Brain (organoid and tissue), 16 donors: ENCODE measurements at places on chromosomes 13 and 19. TPM values are rescaled to one million over a fixed set of nuclear protein-coding genes. Genes with fewer than 3 reads are reported as not detected.

FFAR3 gene
- polyA plus RNA-seq = not detected

VAV1 gene
- 0.66 TPM for polyA plus RNA-seq

LILRB4 gene
- 4.7 TPM for polyA plus RNA-seq

PRSS57 gene
- polyA plus RNA-seq = not detected

DPY19L3 gene
- 25.4 TPM for polyA plus RNA-seq

CCNA1 gene
- polyA plus RNA-seq = 22.9 TPM

FXYD7 gene
- 106 TPM for polyA plus RNA-seq

AMH gene
- polyA plus RNA-seq = 23.2 TPM

CADM4 gene
- 207 TPM for polyA plus RNA-seq

TTC9B gene
- 25.0 TPM for polyA plus RNA-seq

OVOL3 gene
- not detected for polyA plus RNA-seq
